ENCODE measurements at places on chromosomes 7 and 10.

- DNase-seq: peak; percentile 58
Measured at GRCh38 chr7:12674861-12675260, 12.6 kb upstream of the ARL4A start.

DNA sequence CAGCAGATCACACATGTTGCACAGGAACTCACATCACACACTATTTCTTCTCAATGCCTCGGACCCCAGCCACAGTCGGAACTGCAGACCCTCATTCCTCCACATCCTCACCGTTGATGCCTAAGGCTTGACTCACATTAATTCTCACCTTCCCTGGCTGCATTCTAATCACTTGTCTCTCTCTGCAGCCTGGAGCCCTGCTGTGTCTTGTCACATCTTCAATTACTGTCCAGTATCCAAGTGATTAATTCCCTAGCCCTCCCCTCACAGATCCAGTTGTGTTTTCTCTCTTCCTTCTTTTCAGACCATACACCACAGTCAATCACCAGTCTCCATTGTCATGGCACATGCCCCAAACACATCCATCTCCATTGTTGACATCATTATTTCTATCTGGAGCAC, 592.4 kb upstream of the IGFBP3 start:
- no peak for DNase-seq

DNA sequence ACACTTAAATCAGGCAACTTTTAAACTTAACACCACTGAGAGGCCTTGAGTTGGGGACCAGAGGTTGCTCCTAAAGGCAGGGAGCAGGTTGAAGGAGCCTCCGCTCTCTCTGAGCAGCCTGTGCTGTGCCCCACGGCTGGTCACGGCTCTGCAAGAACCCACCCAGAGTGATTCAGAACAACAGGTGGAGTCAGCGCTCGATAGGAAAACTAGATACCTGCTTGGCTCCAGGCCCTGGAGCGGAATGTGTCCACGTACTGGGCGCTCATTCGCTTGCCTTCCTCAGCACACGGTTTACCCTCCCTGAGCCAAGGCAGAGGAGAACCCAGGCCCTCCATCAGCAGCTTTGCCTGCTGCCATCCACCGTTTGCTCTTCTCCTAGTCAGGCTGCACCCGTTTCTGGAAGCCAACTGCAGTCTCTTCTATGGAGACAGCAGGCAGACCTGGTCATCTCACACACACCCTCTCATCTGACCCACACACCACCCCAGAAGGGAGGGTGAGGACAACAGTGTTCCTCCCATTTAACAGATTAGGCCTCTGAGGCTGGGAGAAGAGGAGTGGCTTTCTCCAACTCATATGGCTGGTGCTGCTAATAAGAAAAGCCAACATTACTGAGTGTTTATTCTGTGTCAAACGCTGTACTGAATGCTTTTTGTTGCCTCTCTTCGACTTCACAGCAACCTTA, 37.6 kb upstream of the PDCD4 start:
- no peak for DNase-seq

- no peak for DNase-seq
Measured at GRCh38 chr10:117718986-117719920, 176.7 kb downstream of the EMX2 start.

DNA sequence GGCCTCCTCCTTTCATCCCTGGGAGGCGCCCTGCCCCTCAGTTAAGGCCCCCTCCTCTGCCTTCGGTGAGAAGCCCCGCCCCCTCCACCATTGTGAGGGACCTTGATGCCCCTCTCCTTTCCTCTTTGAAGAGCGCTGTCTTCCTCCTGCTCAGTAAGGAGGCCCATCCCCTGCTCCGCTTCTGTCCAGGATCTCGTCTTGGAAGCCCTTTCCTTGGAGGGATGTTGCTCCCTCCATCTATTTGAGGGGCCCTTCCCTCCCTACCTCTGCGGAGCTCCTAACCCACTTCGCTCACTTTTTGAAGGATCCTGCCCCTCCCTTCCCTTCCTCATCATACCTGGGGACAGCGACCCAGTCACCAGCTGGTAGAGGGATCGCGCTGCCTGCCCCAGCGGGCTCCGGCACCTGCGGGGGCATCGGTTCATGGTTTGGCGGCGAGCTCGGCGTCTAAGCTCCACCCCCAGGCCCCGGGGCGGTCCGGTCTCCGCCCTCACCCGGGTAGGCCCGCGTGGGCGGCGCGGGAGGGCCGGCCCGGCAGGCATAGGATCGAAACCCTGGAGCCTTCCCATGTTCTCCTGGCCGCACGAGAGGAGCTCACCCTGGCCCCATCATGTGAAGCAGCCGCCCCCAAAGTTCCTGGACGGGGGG, 4.1 kb downstream of the KCNIP2 start:
- peak; percentile 74 for DNase-seq

DNA sequence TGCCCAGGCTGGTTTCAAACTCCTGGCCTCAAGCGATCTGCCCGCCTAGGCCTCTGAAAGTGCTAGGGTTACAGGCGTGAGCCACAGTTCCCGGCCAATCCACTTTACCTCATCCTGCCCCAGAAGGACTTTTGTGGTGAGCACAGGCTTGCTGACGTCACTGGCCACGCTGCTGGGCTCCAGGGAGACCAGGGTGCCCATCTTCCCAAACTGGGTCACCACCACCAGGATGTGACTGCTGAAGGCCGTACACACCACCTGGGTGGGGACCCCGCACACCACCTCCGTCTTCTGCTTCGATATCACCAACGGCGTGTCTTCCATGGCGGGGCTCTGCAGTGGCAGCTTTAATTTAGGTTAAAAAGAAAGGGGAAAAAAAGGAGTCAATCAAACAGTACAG, 816 bp downstream of the PSMG3 start:
- peak; percentile 67 for DNase-seq

- no peak for DNase-seq
Measured at GRCh38 chr10:133176546-133176945, 16.5 kb downstream of the KNDC1 start.

DNA sequence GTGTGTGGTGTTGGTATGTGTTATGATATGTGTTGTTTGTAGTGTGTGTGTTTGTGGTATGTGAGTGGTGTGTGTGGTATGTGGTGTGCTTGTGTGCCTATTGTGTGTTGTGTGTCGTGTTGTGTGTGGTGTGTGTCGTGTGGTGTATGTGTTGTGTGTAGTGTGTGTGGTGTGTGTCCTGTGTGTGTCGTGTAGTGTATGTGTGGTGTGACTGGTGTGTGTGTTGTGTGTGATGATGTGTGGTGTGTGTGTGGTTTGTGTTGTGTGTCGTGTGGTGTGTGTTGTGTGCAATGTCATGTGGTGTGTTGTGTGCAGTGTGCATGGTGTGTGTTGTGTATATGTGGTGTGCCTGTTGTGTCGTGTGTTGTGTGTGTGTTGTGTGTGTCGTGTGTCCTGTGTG, 144.6 kb downstream of the DNAJB6 start:
- DNase-seq: no peak

GRCh38 chr10:96152437-96152836, 22.3 kb downstream of the ZNF518A start:
- DNase-seq: peak; percentile 46

DNA sequence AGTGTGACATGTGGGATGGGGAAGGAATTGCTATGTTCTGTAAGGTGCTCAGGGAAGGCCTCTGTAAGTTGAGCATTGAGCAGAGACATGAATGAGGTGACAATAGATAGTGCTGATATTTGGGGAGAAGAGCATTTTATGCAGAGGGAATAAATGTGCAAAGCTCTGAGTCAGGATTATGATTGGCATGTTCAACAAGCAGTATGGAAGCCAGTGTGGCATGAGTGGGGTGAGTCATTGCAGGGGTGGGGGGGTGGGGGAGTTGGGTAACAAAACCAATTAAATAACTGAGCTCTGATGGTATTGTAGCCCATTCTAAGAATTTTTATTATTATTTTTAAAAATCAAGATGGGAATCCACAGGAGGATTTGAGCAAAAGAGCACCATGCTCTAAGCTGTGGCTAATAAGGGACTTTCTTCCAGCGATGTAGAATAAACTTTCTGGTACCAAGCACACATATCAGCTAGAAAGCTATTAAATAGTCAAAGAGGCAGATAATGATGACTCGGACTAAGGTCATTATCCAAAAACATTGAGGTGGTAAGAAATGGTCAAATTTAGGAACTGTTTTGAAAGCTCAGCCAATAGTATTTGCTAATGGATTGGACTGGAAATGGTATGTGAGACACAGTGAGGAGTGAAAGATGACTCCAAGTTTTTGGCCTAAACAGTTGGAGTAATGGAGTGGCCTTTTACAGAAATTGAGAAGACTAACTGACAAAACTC, 96.4 kb downstream of the PRKG1 start:
- no peak for DNase-seq

DNA sequence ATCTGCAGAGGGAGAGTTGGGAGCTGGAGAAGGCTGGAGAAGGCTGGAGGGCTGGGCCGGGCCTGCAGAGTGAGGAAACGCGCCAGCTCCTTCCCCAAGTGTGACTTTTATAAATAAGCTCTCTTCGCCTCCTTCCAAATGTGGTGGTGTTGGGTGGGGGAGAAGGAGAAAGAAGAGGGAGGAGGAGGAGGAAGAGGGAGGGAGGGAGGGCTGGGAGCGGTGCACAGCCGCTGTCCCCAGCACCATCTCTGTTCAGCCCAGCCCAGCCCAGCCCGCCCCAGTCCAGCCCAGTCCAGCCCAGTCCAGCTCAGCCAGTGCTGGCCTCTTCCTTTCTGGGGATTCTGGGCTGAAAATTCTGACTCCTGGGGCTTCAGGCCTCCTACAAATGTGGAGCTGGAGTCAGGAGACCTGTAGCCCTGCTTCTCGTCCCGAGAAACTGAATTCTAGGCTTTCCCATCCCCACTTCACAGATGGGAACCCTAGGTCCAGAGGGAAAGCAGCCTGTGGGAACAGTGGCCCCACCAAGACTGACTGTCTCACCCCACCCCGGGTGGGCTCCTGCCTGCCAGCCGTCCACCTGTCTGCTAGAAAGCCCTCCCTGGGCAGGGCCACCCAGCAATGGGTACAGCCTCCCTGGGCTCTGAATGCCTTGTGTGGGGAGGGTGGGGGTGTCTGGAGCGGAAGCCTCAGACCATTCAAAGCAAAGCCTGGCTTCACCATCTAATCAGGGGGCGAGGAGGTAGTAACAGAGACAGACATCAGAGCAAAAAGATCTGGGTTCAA, 2.3 kb downstream of the STX1A start:
- DNase-seq: no peak

DNA sequence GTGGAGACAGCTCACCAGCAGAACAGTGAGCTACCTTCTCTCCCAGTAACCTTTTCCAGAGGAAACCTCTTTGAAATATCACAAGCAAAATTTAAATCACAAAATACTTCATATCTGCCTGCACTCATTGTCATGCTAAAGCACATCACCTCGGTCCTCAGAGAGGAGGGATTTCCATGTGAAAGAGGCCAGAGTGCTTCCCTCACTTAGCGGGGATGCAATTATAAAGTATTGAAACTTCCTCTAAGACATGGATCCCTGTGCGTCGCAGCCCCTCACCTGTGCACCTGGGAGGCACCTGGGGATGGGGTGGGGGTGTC, 457.9 kb downstream of the DNAJB6 start:
- no peak for DNase-seq

GRCh38 chr7:44136731-44137130, 4.4 kb downstream of the MYL7 start:
- DNase-seq: no peak

DNA sequence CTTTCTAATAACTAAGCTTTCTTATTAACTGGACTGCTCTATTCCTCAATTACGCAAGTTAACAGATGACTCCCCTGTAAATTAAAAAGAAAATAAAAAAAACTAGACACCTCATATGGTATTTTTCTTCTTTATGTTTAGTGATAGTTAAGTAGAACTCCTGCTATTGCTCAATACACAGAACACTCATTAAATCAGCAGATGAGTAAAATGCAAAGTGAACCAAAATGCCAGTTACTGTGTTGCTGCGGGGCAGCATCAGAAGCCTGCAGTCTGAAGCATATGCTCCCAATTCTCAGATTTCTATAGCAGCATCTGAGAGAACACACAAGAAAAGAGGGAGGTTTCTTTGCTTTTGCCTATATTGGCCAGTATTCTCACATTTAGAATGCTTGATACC, 28.4 kb downstream of the CDK6 start:
- peak; percentile 75 for DNase-seq

GRCh38 chr7:133315332-133316040, 62.6 kb downstream of the EXOC4 start:
- DNase-seq: no peak

DNA sequence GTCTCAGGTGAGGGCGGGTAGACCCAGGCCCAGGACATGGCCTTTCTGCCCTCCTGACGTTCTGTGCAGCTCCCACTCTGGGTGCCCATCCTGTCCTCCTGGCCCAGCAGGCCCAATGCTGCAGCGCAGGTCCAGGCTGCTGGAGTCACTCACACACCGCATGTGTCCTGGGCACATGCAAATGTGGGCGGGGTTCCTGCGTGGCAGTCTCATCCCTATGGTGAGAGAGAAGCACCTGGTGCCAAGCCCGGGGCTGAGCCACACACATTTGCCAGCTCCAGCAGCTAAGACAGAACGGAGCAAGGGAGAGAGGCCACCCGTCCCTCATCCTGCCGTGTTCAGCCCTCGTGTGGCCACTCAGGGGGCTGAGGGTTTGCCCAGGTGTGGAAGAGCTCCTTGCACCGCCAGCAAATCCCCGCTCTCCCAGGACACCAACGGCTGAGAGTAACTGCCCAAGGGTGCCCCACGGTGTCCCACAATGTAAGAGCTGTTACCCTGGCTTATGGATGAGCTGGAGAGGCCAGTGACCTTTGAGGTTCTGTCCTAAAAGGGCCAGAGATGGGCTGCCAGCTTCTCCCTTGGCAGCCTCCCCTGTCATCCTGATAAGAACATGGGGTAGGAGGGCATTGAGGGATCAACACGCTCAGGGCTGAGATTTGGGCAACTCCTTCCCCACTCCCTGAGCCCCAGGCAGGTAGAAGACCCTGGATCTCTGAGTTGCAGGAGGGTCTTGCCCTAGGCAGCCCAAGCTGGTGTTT, 4.4 kb downstream of the FUOM start:
- no peak for DNase-seq

DNA sequence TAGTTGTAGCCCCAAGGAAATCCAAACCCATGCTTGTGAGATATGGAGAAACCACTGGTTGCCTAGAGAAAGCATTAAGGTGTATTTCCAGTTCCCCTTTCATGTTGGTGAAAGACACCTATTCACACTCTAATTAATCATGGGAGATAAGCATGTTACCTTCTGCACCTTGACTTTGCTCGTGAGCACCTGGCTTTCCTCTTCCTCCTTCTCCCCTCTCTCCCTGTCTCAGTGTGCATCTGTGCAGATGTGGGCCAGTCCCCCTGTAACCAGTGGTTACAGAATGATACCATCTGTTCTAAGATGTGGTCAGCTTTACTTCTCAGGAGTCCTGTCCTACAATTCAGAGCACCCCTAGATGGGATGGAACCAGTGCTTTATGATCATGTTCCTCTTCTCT, 160.6 kb downstream of the LCOR start:
- DNase-seq: no peak

GRCh38 chr10:127872871-127873600, 19.7 kb downstream of the CLRN3 start:
- no peak for DNase-seq

- DNase-seq: no peak
Measured at GRCh38 chr10:21969326-21970287, 33.9 kb downstream of the DNAJC1 start.

DNA sequence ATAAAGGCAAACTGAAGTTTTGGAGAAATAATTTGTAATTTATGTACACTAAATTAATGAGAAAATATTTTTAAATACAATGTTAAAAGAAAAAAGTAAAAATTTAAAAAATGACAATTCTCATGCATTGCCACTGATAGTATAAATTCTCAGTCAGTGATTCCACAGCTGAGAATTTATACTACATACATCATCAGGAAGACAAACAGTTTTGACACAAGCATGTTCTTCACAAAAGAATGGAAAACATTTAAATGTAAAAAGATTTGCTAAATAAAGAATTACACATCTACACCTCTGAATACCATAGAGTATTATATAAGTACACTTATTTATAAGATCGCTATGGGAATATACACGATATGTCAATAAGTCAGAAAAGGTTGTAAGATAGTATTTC, 101.1 kb upstream of the LAMB4 start:
- DNase-seq: no peak

Measured in activated CD4-positive, alpha-beta T cell treated with anti-CD3 and anti-CD28 coated beads, Interleukin-2, Interleukin-6, amounts not matched to agents 100 ng/mL and 50 ng/mL, durations not matched to agents 16 hours and 8 hours (primary cell).